ENCODE measurements at places on chromosomes 1 and 21. TPM values are rescaled to one million over a fixed set of nuclear protein-coding genes. Genes with fewer than 3 reads are reported as not detected.

Gene MYOM3
- total RNA-seq, result not detected

Gene PCBP3
- total RNA-seq, result 0.54 TPM

Gene CELA3B
- 0.09 TPM for total RNA-seq

Gene MOB3C
- total RNA-seq, result 11.8 TPM

Gene RPE65
- not detected for total RNA-seq

Gene CYP4A11
- total RNA-seq, result not detected

Gene LMOD1
- total RNA-seq, result not detected

Gene LYPD8
- not detected for total RNA-seq

Gene ADCY10
- not detected for total RNA-seq

Gene IL10
- total RNA-seq, result not detected

Gene HSD3B1
- not detected for total RNA-seq

Gene GUCA2B
- total RNA-seq, result not detected

Gene ATP1A4
- total RNA-seq, result not detected

Gene LCE1D
- total RNA-seq, result not detected

Gene KIF17
- 23.4 TPM for total RNA-seq

Gene C1orf226
- under 0.01 TPM for total RNA-seq

Gene RSPO1
- total RNA-seq, result not detected

Gene AGTRAP
- total RNA-seq, result 32.5 TPM

Gene MPC2
- total RNA-seq, result 20.7 TPM

Gene GCSAML
- not detected for total RNA-seq

Gene TFF3
- 163 TPM for total RNA-seq

Gene PYCR2
- 25.1 TPM for total RNA-seq

Gene GUCA2A
- total RNA-seq, result not detected

Gene AGL
- total RNA-seq, result 7.7 TPM

Gene TMPRSS2
- total RNA-seq, result not detected

Gene NGF
- total RNA-seq, result 0.43 TPM

Gene ETV3L
- total RNA-seq, result not detected

Gene IVL
- total RNA-seq, result not detected

Gene SLC6A17
- 1.0 TPM for total RNA-seq

Gene PROX1
- total RNA-seq, result 125 TPM

Gene F13B
- not detected for total RNA-seq

Gene KIAA0040
- total RNA-seq, result 14.1 TPM

Gene ID3
- 718 TPM for total RNA-seq

Gene TMEM51
- total RNA-seq, result 10.4 TPM

Gene IL24
- total RNA-seq, result not detected

Gene TTLL7
- 0.65 TPM for total RNA-seq

Gene WNT2B
- total RNA-seq, result 1.1 TPM

Gene PHACTR4
- total RNA-seq, result 26.8 TPM

Gene RHD
- 0.33 TPM for total RNA-seq

Gene ARMH1
- total RNA-seq, result not detected

Gene ANKRD34A
- under 0.01 TPM for total RNA-seq

Gene NECTIN4
- 0.34 TPM for total RNA-seq

Gene CDC7
- total RNA-seq, result 2.1 TPM

Gene PROK1
- total RNA-seq, result not detected

Gene TMPRSS3
- total RNA-seq, result not detected

Gene ATP1A2
- not detected for total RNA-seq

Gene ADAMTS5
- total RNA-seq, result 2.9 TPM

Gene TMEM269
- total RNA-seq, result under 0.01 TPM

Gene CACNA1S
- not detected for total RNA-seq

Gene AKR7A3
- total RNA-seq, result 0.09 TPM

Gene CCDC27
- total RNA-seq, result not detected

Gene SELENBP1
- total RNA-seq, result not detected

Gene B3GALT5
- not detected for total RNA-seq

Measured in dermis lymphatic vessel endothelial cell (primary cell).